ENCODE measurements at places on chromosomes 12 and 14.

- DNase-seq, result peak; percentile 65
Measured at GRCh38 chr12:106303202-106303820, 778 bp downstream of the TCP11L2 start.

DNA sequence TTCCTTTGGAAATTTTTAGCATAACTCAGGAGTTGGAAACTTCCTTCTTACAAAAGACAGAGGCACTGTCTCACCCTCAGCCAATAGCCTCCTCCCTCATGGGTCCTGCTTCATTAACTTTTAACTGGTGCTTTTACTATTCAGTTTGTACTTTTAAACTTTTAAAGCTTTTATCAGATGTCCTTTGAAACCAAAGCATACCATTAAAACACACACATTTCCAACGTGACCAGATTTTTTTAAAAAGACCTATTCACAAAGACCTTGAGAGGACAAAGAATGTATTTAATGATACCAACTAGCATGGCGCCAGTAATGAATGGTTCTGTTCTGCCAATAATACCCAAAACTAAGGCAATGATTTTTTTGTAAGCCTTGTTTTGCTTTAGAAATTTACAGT lies 173.6 kb upstream of the EEA1 start:
- DNase-seq, result no peak

GRCh38 chr14:57609192-57610075 lies 115.8 kb upstream of the CCDC198 start:
- no peak for DNase-seq

- DNase-seq, result peak; percentile 45
Measured at GRCh38 chr12:57632958-57633840, at the start of gene B4GALNT1. TSS of gene B4GALNT1 (minus strand) at chr12:57633201. CDS start at chr12:57632132, 1,069 bp downstream.

- DNase-seq, result no peak
Measured at GRCh38 chr14:101843665-101844064, 82.2 kb downstream of the PPP2R5C start.

- DNase-seq, result no peak
Measured at GRCh38 chr12:9134981-9135628, 19.4 kb upstream of the A2M start.

GRCh38 chr14:75577729-75578101 lies 705 bp upstream of the FLVCR2 start:
- DNase-seq, result peak; percentile 72

GRCh38 chr14:59481871-59482540 lies 2.2 kb downstream of the L3HYPDH start:
- peak; percentile 79 for DNase-seq

DNA sequence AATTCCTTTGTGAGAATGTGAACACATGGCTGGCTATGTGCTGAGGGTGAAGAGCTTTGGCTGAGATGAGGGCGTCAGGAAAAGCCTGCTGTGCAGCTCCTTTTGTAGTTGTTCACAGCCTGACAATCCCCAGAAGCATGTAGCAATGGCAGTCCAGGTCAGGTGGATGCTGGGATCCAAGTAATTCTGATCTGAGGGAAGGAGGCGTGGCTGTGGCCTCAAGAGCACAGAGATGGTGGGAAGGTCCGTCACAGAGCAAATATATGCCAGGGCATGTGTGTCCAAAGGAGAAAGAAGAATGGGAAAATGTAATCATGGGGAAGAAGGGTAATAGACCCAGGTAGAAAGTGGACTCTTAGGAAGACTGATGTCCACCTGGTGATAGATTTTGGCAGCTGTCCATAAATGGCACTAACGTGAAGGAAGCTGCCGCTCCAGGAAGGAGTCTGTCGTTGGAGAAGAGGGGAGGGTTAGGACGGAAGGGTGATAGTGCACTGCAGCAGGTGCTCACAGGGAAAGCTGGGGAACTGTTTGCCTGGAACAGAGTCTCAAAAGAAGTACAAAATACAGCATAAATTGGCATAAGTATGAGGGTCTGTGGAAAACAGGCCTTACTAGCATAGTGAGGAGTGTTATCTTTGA lies 13.8 kb downstream of the MGST1 start:
- DNase-seq, result no peak

DNA sequence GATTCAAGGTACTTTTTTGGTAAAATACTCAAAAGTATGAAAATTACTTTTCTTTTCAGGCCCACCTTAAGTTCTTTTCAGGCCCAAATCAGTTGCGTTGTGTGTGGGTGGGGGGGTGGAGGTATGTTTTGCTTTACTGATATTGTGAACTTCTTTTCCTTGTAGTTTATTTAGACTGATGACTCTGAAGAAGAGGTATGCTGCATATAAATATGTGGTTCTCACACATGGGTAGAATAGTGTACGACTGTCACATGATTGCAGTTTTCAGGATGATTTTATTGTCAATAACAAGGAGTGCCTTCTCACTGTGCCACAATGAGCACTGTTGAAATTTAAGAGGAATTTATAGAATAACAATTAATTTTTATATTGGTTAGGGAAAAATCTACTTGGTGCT lies 166.6 kb upstream of the ATP2B1 start:
- no peak for DNase-seq

DNA sequence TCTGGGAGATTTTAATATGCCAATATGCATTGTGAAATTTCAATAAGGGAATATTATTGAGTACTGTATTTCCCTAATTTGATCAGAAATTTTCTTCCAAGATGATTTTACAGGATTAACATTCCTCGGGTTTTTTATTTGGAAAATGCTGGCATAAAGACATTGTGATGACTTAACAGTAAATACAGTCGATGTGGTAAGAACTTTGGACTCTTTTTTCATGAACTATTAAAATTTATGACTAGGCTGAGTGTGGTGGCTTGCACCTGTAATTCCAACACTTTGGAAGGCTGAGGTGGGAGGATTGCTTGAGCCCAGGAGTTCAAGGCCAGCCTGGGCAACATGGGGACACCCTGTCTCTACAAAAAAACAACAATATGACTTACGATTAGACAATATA lies 197.1 kb upstream of the RASSF8 start:
- no peak for DNase-seq

DNA sequence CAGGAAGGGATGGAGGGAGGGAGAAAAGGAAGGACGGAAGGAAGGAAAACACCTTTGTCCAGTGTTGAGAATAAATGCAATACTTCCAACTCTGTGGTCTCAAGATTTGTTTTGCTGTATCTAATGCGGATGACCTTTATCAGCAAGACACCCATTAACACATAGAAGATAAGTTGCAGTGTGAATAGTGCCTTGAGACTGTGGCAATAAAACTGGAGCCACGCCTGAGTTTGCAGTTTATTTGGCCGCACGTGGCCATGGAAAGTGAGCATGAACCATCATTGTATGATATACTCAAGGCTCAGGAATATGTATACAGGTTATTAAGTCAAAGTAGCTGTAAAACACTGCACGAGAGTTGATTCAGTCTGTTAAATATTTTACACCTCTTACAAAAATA lies 113.6 kb upstream of the EEA1 start:
- no peak for DNase-seq

DNA sequence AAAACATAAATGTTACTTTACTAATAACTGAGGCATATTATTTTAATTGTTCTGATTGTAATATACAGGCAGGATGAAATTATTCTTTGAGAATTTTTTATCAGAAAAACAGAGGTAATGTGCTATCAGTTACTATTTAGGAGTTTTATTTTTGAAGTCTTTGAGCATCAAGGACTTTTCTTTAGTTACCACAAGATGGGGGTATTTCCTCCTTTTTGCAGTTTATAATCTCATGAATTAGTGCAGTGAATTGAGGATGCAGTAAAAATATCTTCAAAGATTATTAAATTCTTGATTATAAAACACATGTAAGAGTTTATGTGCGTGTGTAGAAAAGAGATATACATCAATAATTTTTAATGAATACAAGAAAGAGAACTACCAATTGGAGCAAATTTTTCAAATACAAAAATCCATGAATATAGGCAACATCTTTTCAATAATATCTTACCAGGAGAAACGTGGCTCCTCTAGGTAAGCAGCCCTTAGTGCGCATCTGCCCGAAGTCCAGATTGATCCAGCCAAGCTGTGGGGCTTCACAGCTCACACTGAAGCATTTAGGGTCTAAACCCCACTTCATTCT lies 71.6 kb downstream of the ERGIC2 start:
- peak; percentile 25 for DNase-seq

DNA sequence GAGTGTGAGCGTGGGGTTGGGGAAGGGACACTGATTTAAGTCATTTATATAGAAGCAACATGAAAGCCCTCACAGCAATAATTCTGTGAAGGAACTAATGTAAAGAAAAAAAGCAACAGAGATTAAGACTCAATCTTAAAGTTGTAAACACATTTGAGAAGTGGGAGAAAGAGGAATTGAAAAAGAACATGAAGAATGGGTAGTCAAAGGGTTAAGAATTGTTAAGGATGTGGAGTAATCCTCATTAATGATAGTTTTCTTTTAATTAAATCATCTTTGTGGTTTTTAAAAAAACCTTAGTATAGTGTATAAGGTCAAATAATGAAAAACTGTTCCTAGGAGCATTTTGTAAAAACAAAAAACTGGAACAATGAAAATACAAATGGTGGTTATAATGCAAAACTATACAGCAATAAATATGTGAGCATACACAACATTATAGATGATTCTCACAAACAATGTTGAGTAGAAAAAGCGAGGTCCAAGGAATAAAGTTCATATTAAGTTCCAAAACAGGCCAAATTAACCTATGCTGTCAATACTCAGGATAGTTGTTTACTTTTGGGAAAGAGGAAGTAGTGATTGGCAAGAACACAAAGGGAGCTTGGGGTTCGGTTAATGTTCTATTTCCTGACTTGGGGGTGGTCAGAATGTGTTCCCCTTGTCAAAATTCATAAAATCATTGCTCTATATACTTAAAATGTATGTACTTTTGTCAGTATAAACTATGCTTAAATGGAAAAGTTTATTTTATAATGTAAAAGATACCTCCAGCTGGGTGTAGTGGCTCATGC lies 120.4 kb upstream of the ATF7IP start:
- no peak for DNase-seq

- DNase-seq, result no peak
Measured at GRCh38 chr14:91890291-91890749, 23.0 kb upstream of the TC2N start.

- no peak for DNase-seq
Measured at GRCh38 chr12:83179999-83180398, 493.3 kb downstream of the TMTC2 start.

DNA sequence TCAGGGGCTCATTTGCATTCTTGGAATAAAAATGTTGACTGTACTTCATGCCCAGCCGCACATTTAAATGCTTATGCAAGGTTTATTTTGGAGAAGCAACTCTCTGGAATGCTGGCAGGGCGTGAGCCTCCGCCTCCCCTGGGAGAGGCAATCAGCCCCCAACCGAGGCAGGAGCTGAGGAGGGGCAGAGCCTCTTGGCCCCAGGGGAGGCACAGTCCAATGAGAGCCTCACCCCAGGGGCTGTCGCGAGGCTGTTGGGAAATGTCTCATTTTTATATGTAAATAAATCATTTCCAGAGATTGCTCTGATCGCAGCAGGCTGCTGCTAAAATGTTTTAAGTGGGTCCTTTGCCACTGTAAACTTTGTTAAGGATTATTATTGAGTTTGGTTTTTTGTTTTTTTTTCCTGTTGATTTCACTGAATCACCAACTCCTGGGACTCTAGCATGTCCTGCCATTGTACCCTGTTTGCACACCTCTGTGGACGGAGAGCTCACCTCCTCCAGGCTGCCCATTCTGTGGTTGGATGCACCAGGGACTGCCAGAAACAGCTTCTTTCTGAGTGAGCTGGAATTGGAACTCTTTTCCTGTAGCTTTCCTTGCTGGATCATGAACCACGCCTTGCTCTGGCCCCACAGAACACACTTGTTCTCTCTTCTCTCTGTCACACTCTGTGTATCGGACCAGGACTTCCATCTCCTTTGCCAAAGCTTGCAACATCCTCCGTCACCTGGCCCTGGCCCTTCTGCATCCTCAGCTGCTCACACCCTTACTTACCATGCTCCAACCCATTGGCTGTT lies 46.9 kb upstream of the FAM181A start:
- peak; percentile 48 for DNase-seq

GRCh38 chr12:13390381-13390861 lies 193.9 kb downstream of the EMP1 start:
- peak; percentile 32 for DNase-seq

DNA sequence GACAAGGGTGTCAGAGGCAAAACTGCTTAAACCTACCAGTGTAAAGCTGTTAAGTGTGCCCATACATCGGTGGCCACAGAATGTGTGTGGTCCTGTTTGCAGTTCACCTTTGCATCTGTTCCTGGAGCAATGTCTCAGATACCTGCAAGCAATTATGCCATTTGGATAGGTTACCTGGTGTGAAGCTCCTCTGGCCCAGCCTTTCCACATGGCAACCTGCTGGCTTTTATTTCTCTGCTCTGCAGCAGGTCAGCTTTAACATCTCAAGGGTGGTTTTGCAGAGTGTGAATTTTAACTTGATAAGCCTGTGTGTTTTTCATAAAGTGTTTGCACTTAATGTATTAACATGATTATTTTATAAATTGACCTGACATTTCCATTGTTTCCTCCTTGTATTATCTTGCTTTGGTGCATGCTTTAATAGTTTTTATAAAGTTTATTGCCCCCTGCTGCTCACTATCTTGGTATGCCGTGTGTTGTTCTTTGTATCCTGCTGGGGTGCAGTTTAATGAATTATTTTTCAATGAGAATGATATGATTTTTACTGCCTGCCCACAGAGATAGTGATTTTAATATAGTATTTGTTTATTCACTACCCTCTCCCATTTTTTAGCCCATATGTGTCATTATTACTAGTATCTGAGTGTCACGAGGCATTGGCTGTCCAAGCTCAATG lies 403.8 kb downstream of the NPAS3 start:
- no peak for DNase-seq

GRCh38 chr12:75997658-75998057 lies 33.9 kb downstream of the PHLDA1 start:
- DNase-seq, result no peak

- peak; percentile 48 for DNase-seq
Measured at GRCh38 chr14:42869681-42870080, 1263.0 kb downstream of the LRFN5 start.

DNA sequence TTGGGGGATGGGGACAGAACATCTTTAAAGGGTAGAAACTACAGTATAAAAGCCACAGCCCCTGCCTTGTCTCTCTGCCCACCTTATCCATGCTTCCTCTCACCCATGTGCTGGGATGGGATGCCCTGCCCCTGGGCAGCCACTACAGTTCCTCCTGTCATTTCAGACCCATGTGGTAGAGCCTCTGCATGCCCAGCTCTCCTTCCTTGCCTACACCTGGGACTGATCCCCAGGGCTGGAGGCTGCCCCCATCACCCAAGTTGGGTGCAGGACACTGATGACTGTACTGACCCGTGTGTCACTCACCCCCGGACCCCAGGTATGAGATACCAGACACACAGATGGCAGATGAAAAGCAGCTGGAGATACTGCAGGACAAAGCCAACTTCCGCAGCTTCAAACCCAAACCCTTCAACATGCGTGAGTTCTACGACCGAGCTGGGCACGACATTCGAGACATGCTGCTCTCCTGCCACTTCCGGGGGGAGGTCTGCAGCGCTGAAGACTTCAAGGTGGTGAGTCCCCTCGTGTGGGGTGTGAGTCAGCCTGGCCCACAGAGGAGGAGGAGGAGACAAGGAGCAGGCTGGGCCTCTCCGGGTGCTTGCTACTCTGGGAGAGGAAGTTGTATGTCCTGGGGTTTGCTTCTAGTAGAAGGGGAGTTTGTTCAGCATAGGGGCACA lies 2.2 kb downstream of the ASIC1 start:
- peak; percentile 48 for DNase-seq

- no peak for DNase-seq
Measured at GRCh38 chr14:82537831-82538230, 1004.2 kb upstream of the SEL1L start.

Data from fibroblast of upper back skin (primary cell).